ENCODE measurements at places on chromosomes 1 and 21.

DNA sequence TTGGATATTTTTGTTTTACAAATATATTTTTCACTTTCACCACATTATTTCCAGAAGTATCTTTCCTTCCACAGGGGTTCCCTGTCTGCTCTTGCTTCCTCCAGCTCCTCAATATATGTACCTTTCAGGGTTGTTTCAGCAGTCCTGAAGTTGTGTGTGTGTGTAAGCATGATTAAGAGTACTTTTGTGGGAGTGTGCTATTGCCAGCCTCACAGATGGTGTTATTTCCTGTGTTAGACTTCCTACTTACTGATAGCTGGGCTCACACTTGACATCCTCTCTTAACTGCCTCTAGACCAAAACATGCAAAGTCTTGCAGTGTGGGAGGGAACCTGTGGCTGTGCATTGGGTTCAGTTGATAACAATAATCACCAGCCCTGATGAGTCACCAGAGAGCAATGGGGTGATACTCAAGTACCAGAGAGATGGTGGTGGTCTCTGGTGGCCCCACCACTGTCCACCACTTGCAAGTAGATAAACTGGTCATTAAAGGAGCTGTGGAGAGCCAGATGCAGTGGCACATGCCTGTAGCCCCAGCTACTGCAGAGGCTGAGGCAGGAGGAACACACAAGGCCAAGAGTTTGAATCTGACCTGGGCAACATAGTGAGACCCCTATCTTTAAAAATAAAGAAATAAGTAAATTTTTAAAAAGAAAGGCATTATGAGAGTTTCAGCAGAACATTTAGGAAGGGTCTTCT lies 126.7 kb downstream of the NR5A2 start:
- DNase-seq = no peak

- peak; percentile 26 for DNase-seq
Observed at GRCh38 chr1:223628233-223629125, 37.0 kb downstream of the CAPN8 start.

DNA sequence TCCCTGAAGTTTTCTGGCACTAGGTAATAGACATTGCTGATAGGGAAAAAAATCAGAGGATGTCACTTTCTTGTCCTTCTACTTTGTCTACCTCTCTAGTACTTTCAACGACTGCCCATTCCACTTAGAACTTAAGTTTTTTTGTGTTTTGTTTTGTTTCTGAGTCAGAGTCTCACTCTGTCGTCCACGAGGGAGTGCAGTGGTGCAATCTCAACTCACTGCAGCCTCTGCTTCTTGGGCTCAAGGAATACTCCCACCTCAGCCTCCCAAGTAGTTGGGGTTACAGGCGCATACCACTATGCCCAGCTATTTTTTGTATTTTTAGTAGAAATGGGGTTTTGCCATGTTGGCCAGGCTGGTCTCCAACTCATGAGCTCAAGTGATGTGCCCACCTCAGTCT lies 79.2 kb downstream of the SGIP1 start:
- DNase-seq = no peak

- no peak for DNase-seq
Observed at GRCh38 chr1:205843036-205843859, 6.7 kb downstream of the PM20D1 start.

DNA sequence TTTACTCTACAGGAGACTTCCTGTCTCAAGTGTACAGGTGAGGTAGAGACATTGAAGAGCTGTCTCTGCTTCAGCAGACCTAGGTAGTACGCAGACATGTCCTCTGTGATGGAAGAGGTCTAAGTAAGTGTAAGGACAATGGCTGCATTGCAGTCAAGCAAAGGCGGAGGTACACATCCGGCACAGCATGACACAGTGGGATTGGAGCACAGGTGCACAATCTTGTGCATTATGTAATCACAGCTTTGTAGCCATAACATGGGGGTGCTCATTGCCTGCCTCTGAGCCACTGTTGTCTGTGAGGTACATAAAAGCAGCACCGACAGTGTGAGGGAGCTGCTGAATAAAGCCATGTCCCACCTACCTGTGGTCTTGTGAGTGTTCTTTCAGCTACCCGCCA lies 66.4 kb upstream of the CCDC190 start:
- DNase-seq = no peak

DNA sequence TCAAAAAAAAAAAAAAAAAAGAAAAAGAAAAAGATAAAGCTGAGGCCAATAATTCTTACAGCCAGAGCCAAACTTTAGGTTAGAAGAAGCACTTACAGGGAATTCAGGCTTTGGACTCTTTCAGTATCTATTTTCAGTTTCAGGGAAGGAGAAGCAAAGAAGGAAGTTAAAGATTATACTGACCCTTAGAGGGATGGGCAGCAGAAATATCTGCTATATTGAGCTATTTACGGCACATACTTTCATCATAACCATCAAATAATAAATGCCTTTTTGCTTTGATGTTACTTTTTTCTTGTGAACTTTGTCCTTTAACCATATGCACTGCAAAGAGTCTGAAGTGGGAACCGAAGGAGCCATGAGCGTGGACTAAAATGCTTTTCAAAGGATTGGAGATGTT lies 42.0 kb downstream of the TM2D1 start:
- DNase-seq = no peak

GRCh38 chr1:179038528-179039281 lies 13.0 kb downstream of the FAM20B start:
- DNase-seq = peak; percentile 61

- DNase-seq = no peak
Observed at GRCh38 chr1:221104596-221104995, 225.4 kb downstream of the HLX start.

- no peak for DNase-seq
Observed at GRCh38 chr1:153741986-153742385, 14.1 kb downstream of the INTS3 start.

- no peak for DNase-seq
Observed at GRCh38 chr1:109253803-109254620, 4.7 kb downstream of the CELSR2 start.

GRCh38 chr1:61081144-61081685 lies 1.1 kb upstream of the NFIA start:
- DNase-seq = no peak

- DNase-seq = no peak
Observed at GRCh38 chr1:59046730-59047157, 250.2 kb upstream of the FGGY start.

- DNase-seq = no peak
Observed at GRCh38 chr1:94160811-94161210, 39.9 kb upstream of the ABCA4 start.

DNA sequence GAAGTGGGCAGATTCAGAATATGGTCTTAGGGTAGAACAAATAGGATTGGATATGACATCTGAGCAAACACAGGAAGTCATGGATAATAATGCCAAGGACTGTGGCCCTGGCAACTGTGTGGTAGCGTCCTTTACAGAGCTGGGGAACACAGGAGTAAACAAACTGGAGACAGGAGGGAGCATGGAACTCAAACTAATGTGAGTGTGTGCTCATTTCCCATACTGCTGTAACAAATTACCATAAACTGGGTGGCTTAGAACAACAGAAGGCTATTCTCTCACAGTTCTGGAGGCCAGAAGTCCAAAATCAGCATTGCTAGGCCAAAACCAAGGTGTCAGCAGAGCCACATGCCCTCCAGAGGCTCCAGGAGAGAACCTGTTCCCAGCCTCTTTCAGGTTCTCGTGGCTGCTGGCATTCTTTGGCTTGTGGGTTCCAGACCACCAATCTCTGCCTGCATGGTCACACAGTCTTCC lies 106.4 kb downstream of the TGFBR3 start:
- DNase-seq = no peak

DNA sequence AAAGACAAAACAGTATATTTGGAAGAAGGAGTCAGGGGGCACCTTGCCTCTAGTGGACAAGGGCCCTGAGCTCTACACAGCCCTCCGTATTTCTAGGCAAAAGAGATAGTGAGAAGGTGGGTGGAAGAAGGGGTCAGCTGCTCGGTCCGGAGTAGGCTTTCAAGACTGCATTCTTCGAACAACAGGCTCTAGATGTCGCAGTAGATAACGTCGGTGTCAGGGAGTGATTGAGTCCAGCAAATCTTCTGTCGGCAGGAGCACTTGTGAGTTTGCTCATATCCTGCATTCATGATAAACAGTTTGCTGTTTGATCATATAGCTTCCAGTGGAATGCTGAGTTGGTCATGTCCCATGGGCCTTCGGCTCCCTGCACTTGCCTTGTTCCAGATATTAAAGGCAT lies 36.8 kb downstream of the DIPK1A start:
- DNase-seq = no peak

DNA sequence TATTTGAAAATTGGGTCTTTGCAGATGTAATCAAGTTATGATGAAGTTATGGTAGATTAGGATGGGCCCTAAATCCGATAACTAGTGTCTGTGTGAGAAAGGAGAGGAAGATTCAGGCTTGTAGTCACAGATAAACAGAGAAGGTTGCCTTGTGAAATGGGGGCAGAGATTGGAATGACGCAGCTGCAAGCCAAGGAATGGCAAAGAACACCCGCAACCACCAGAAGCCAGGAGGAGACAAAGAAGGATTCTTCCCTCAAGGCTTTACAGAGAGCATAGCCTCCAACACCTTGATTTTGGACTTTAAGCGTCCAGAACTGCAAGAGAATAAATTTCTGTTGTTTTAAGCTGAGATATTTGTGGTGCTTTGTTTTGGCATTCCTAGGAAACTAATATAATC lies 35.4 kb upstream of the COL24A1 start:
- DNase-seq = no peak

GRCh38 chr1:14365301-14365988 lies 233.0 kb upstream of the KAZN start:
- DNase-seq = no peak

GRCh38 chr1:72366466-72366865 lies 84.1 kb upstream of the NEGR1 start:
- no peak for DNase-seq

- DNase-seq = no peak
Observed at GRCh38 chr1:151346082-151346768, 827 bp downstream of the RFX5 start.

GRCh38 chr1:214493126-214493796 lies 58.1 kb downstream of the PTPN14 start:
- no peak for DNase-seq

- no peak for DNase-seq
Observed at GRCh38 chr1:59596432-59596831, 218.3 kb upstream of the HOOK1 start.

DNA sequence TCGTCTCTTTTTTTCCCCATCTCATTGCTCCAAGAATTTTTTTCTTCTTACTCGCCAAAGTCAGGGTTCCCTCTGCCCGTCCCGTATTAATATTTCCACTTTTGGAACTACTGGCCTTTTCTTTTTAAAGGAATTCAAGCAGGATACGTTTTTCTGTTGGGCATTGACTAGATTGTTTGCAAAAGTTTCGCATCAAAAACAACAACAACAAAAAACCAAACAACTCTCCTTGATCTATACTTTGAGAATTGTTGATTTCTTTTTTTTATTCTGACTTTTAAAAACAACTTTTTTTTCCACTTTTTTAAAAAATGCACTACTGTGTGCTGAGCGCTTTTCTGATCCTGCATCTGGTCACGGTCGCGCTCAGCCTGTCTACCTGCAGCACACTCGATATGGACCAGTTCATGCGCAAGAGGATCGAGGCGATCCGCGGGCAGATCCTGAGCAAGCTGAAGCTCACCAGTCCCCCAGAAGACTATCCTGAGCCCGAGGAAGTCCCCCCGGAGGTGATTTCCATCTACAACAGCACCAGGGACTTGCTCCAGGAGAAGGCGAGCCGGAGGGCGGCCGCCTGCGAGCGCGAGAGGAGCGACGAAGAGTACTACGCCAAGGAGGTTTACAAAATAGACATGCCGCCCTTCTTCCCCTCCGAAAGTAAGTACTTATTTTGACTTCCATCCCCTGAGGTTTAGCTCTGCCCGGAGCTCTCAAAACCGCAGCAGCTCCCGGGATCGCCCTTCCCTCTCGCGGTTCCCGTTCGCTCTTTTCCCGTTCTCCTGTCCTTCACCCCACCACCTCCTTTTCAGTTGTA lies 1.5 kb downstream of the TGFB2 start:
- DNase-seq = peak; percentile 20

- peak; percentile 5 for DNase-seq
Observed at GRCh38 chr21:26769613-26770188, 75.5 kb downstream of the ADAMTS1 start.

DNA sequence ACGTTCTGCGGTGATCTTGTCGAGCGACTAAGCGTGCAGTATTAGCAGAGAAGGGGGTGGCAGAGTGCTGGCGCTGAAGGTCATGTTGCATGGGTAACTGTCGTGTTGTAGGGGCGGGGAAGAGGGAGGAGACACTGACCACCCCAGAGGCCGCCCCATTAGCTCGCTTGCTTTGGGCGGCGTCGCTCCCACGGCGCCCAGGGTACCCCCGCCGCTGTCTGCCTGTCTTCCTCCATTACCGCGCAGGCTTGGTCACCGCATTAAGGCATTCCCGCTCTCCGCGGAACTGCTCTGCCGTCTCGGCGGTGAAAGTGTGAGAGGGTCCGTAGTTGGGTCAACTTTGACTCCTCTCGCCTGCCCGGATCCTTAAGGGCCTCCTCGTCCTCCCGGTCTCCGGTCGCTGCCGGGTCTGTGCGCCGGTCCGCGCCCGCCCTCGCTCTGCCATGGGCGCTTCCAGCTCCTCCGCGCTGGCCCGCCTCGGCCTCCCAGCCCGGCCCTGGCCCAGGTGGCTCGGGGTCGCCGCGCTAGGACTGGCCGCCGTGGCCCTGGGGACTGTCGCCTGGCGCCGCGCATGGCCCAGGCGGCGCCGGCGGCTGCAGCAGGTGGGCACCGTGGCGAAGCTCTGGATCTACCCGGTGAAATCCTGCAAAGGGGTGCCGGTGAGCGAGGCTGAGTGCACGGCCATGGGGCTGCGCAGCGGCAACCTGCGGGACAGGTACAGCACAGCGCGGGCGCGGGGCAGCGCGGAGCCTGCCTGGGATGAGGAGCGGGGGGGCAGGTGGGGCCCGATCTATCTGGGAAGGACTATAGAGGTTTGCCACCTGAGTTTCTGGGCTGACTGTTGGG lies at the start of gene MTARC2:
MTARC2 (plus strand) TSS at position 234 of the 846 bp plus-strand sequence; CDS start at position 444, 210 bp downstream.
- no peak for DNase-seq

DNA sequence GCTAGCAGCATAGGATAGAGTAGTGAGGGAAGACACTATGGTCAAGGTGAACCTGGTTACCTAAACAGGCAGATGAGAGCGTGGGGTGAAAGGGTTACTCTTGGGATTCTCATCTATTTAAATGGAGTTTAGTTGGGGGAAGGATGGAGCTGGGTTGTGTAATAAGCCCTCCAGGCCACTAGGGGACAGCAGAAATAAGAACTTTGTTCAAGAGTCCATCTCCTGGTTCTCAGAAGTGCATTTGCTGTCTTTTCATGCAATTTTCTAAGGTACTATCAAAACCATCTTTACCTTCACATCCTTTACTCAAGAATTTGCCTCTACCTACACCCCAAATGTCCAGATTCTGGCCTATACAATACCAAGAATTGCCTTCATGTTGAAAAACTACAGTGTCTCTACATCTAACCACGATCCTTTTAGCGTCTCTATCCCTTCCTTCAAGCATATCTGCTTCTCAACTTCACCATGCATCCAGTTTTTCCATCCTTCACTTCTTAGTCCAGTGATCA lies 28.0 kb downstream of the SLAMF1 start:
- DNase-seq = peak; percentile 18

GRCh38 chr1:6102532-6102845 lies 56.8 kb downstream of the KCNAB2 start:
- no peak for DNase-seq

Data from NCI-H2171 treated with DMSO at 0.1 percent for 48 hours (cell line).